ENCODE measurements at places on chromosomes 13 and 19.
A peak's percentile ranks its signal among the peaks of the same experiment; 100 is the strongest.

GRCh38 chr19:41421314-41421713 lies 5.9 kb downstream of the B3GNT8 start:
- DNase-seq: no peak

DNA sequence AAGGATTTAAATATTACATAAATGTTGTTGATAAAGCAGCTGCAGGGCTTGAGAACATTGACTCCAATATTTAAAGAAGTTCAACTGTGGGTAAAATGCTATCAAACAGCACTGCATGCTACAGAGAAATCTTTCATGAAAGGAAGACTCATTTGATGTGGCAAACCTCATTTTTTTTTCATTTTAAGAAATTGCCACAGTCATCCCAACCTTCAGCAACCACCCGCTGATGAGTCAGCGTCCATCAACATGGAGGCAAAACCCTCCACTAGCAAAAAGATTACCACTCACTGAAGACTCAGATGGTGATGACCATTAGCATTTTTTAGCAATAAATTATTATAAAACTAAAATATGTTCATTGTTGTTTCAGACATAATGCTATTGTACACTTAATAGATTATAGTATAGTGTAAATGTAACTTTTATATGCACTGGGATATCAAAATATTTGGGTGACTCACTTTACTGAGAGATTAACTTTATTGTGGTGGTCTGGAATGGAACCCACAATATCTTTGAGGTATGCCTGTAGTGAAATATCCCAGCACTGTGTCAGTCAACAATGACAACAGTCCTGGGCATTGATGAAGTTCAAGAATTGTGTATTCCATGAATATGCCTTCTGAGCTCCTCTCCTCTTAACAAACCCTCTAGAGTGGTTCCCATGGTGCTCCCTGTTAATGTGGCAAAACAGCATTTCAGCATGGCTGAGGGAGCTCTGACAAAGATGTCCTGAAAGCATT lies 52.4 kb upstream of the SOX21 start:
- DNase-seq: no peak

DNA sequence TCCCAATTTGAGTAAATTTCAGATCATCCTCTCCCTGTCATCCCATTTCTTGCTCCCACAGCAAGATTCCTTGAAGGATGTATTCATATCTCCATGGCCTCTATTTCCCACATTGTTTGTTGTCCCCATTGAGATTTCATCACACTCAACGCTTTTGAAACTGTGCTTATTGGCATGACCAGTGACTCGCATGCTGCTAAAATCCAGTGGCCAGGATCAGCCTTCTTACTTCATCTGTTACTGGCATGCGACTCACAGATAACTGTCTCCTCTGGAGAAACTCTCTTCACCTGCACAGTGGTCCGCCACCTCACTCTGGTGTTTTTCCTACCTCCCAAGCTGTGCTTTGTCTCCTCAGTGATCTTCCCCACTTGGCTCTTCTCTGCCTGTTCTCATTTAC lies 95.8 kb downstream of the WASF3 start:
- no peak for DNase-seq

DNA sequence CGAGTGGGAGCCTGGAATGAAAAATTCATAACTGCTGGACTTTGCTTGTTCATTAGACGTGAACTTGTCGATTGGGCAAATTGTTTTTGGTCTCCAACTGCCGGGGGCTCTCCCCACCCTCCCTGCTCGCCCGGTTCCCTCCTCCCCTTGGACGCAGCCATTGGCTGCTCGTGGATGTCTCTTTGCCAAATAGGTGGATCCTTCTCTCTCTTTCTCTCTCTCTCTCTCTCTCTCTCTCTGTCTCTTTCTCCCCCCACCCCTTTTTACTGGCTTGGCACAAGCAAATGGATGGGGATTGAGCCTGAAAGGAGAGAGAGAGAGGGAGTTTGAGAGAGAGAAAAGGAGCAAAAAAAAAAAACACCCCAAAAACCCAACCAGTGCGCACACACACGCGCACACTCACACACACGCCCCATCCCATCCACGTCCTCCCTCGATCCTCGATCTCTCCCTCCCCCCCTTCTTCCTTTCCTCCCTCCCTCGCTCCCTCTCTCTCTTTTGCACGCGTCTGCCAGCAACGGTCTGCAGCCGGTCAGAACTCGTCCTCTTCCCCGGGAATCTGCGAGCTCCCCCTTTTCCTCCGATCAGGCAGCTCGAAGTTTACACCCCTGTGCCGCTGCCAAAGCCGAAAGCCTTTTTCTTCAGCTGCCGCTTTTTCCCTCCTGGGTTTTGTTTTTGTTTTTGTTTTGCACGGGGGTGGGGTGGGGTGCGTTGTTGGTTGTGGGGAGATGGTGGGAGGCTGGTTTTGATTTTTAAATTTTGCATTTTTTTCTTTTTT lies 27.8 kb downstream of the NFIX start:
- peak; percentile 90 for DNase-seq

- no peak for DNase-seq
Measured at GRCh38 chr13:36068566-36068965, 62.6 kb downstream of the DCLK1 start.

DNA sequence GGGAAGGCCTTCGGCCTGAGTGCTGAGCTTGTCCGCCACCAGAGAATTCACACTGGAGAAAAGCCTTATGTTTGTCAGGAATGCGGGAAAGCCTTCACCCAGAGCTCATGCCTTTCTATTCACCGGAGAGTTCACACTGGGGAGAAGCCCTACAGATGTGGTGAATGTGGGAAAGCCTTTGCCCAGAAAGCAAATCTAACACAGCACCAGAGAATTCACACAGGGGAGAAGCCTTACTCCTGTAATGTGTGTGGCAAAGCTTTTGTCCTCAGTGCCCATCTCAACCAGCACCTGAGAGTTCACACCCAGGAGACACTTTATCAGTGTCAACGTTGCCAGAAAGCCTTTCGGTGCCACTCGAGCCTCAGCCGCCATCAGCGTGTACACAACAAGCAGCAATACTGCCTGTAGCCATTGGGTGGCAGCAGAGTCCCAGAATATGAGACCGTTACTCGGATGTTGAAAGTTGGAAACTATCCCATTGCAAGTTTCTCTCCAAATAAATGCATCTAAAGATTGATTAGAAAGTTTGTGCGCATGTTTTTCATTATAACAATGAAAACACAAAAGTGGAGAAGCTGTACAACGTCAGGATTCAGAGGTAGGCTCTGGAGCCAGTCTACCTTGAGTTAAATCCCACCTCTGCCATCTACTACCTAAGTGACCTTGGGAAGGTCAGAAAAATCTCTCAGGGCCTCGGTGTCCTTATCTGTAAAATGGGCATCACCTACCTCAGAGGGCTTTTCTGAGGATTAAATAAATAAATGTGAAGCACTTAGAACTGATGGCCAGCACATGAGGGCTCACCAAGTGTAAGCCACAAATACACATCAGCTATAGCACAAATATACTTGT lies 21.1 kb downstream of the ZNF473 start:
- DNase-seq: peak; percentile 72

GRCh38 chr13:68232351-68233130 lies 1002.4 kb upstream of the PCDH9 start:
- no peak for DNase-seq

- no peak for DNase-seq
Measured at GRCh38 chr19:7605490-7606222, 10.0 kb downstream of the CAMSAP3 start.

DNA sequence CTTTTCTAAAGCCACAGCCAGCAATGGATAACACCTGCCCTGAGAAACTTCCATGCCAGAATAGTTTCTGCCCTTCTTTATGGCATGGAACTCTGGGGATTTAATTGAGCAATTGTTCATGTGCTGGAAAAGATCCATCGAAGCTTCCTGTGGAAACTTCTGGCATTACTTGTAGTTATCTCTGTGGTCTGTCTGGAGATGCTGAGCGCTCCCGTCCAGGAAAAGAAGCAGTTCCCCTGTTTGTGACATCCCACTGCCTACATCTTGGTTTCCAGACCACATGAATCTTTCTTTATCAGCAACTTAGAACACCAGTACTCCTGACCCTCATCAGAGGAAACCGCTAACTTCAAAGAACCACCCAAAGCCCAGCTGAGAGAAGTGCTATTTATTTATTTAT lies 24.6 kb downstream of the FLT1 start:
- DNase-seq: no peak

DNA sequence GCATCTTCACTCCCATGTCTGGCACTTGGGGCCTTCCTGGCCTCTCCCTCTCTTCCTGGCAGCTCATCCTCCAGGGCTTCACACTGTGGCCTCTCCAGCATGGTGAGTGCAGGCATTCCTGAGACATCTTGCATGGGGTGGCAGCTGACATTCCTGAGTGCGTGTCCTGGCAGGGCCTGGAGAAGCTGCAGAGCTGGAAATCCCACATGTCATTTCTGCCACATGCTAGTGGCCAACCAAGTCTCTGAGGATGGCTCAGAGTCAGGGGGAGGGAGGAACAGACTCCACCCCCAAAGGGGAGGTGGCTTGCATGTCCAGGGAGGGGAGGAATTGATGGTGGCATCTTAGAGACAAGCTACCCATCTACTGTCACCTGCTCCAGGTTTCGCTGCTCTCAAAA lies 41.6 kb upstream of the AMER2 start:
- DNase-seq: no peak

DNA sequence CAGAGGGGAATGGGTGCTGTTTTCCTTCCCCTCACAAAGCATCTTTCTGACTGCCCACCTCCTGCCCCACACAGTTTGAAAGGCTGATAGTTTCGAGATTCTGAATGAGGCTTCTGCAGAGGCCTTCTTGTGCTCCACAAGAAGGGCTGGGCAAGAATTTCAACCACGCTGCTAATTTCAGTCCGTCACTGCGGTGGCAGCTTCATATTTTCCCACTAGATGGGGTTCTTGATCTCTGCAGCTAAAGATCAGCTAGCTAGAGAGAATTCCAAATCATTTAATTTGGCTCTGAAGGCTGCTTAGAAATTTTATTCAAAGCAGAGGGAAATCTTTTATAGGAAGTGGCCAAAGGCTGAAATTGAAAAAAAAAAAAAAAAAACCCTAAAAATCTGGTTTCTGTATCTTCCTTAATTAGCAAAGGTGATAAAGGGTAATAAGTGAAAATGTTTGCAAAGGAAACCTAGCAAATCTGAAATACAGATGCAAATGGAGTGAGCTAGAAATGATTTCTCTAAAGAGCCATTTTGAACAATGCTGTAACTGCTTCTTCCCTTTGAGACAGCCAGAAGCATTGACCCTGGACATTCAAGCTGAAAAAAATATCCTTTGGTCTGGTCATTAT lies 38.0 kb upstream of the C13orf42 start:
- DNase-seq: no peak

GRCh38 chr13:92012787-92013186 lies 614.4 kb downstream of the GPC5 start:
- DNase-seq: no peak

DNA sequence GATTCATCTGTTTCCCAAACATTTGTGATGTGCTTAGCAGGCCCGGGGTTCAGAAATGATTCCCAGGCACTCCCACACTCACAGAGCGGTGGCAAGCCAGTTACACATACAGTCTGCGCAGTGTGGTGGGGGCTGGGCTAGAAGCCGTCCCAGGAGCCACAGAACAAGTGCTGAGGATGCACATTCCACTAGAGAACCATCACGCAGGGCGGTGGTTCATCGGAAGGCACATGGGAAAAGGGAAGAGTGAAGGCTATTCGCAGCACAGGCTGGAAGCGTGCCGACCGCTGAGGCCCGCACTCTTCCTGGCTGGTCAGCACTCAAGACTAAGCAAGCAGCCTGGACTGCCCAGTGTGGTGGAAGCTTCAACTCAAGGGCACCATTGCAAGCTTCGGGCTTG lies 126.3 kb upstream of the SLC7A1 start:
- no peak for DNase-seq

DNA sequence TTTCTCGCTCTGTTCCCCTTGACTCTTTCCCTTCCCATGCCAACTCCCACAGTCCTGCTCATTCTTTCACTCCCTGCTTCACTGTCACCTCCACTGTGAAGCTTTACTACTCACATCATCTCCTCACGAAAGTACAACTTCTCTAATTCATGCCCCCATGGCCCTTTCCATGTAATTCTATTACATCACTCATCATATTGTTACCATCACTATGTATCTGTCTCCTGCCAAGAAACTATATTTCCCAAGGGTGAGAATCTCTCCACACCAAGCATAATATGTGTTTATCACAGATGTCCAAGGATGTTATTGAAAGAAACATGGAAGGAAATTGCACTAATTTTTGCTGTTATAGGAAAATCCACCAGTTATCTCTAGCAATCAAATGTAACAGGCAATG lies 37.2 kb upstream of the LRCH1 start:
- no peak for DNase-seq

DNA sequence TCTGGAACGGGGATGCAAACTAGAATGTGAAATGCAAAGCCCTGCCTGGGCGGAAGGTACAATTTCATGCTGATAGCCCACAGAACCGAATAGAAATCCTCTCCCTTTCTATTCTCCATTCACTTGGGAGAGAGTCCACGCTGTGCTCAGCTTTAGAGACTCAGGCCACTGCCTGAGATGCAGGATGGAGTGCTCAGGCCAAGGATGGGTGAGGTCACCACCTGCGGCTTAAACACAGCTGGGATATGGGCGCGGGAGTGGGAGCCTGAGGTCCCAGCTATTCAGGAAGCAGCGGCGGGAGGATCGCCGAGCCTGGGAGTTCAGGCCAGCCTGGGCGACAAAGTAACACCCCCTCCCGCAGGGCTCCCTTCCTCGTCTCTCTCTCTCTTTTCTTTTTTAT lies 446 bp upstream of the ZNF83 start:
- DNase-seq: peak; percentile 49

DNA sequence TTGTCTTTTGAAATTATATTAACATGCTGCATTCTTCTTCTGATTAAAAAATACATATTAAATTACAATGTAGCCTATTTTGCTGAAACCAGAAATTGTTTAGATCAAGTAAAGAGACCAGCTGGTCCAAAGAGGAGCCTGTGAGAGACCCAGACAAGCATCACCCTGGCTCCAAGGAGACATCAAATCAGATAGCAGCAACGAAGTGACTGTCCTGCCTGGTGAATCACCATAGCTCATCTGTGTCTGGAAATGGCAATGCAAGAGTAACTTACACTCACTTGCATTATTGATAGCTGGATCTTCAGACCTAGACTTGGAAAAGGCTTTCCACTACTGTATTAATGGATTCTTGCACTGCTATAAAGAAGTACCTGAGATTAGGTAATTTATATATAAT lies 169.1 kb downstream of the KCTD12 start:
- DNase-seq: no peak

- no peak for DNase-seq
Measured at GRCh38 chr19:50925734-50926133, 14.5 kb upstream of the KLK4 start.

DNA sequence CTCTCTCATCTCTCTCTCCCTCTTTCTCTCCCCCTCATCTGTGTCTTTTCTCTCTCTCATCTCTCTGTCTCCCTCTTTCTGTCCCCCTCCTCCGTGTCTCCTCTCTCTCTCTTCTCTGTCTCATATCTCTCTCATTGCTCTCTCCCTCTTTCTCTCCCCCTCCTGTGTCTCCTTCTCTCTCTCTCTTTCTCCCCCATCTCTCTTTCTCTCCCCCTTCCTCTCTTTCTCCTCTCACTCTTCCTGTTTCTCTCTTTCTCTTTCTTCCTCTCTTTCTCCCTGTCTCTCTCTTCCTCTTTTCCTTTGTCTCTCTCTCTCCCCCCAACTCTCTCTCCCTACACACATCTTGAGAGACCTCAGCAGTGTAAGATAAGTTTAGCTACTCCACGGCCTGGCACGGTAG lies 4.9 kb upstream of the RDH13 start:
- no peak for DNase-seq

- DNase-seq: no peak
Measured at GRCh38 chr13:75685239-75685697, 49.1 kb downstream of the LMO7 start.

GRCh38 chr13:108895220-108895704 lies 265.9 kb downstream of the MYO16 start:
- DNase-seq: no peak

- no peak for DNase-seq
Measured at GRCh38 chr13:27644302-27644701, 22.6 kb downstream of the POLR1D start.

Measured in Right ventricle myocardium superior (tissue), 1 donor.